ENCODE measurements at places on chromosomes 2 and 18.

- DNase-seq = no peak
These were observed 603.6 kb downstream of the CPS1 start for GRCh38 chr2:211159972-211160371.

GRCh38 chr2:58427572-58428095 lies 186.5 kb upstream of the FANCL start:
- DNase-seq = no peak

- DNase-seq = no peak
These were observed 441.8 kb downstream of the NYAP2 start for GRCh38 chr2:225841314-225841713.

GRCh38 chr2:165149439-165149838 lies 54.4 kb downstream of the SCN3A start:
- DNase-seq = no peak

- DNase-seq = no peak
These were observed 2.5 kb upstream of the C2orf15 start for GRCh38 chr2:99139003-99139402.

- DNase-seq = no peak
These were observed 12.8 kb downstream of the PSMD1 start for GRCh38 chr2:231069379-231070054.

GRCh38 chr2:109545828-109546713 lies 67.7 kb downstream of the SEPTIN10 start:
- peak; percentile 13 for DNase-seq

DNA sequence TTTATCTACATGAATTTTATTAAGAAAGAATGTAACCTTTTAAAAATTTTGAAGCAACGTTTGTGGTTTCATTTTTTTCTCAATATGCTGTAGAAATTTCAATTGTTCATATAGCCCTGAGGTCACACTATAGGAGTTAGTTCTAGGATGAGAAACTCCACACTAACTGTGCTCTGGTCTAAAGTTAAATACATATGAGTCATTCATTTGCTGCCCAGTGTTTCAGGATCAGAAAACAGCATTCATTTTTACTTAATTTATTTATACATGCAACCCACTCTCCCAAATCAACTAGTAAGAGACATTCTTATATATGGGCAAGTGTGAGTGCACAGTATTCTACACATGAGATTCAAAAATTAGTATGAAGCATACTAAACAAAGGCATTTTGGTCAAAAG lies 137.9 kb downstream of the DOCK10 start:
- DNase-seq = no peak

- no peak for DNase-seq
These were observed 584.5 kb upstream of the LRRTM1 start for GRCh38 chr2:80889009-80889408.

DNA sequence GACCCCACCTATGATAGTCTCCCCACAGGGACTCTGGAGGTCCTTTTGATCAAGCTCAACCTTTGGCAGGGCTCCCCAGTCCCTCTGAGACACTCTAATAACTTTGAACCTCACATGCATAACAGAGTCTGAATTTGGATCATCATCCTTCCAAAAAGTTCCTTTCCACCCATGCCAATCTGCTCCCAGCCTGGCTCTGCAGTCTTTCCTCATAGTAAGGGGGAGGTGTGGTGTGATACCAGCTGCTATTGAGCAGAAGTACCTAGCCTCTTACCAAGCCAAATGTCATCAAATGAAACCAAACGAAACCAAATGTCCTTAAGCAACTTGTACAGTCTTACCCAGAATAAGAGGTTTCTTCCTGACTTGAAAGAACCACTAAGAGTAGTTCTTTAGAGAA lies 36.5 kb downstream of the DTNA start:
- DNase-seq = no peak

DNA sequence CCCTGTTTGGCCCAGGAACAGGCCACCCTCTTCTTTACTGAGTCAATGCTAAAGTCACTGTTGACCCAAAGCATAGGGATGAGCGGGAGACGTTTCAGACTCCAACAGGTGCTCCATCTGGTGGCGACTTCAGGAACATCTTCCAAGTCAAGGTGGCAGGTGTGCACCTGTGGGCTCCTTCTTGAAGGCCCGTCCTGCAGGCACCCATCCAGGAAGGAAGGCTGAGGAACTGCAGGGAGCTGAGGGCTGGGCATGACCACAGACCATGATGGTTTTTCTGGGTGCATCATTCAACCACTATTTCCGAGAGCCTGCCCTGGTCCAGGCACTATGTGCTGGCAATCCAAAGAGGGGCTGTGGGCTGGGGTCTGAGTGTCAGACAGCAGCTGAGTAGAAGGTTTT lies 142.8 kb downstream of the NDUFA10 start:
- DNase-seq = peak; percentile 43
